ENCODE measurements at places on chromosomes 3 and 15. TPM values are rescaled to one million over a fixed set of nuclear protein-coding genes. Genes with fewer than 3 reads are reported as not detected.

The SEMA3B gene
- 31.8 TPM for total RNA-seq

The KNG1 gene
- not detected for total RNA-seq

The NUTM1 gene
- not detected for total RNA-seq

The BFSP2 gene
- not detected for total RNA-seq

The TRPM1 gene
- total RNA-seq = not detected

The ENTPD3 gene
- total RNA-seq = 0.14 TPM

The POLQ gene
- total RNA-seq = 1.8 TPM

The DISP2 gene
- 0.09 TPM for total RNA-seq

The ADCY5 gene
- total RNA-seq = 0.46 TPM

The MRAS gene
- total RNA-seq = 37.0 TPM

The ITPKA gene
- total RNA-seq = 0.92 TPM

The ABHD5 gene
- 54.9 TPM for total RNA-seq

The FES gene
- 23.8 TPM for total RNA-seq

The WDR93 gene
- total RNA-seq = under 0.01 TPM

The UROC1 gene
- total RNA-seq = not detected

The CAMKV gene
- total RNA-seq = not detected

The GPR176 gene
- total RNA-seq = 108 TPM

The C3orf22 gene
- total RNA-seq = not detected

The PP2D1 gene
- not detected for total RNA-seq

The PEX5L gene
- 0.28 TPM for total RNA-seq

The MLF1 gene
- 12.9 TPM for total RNA-seq

The LRTM1 gene
- not detected for total RNA-seq

The CALML4 gene
- total RNA-seq = 1.1 TPM

The RLBP1 gene
- total RNA-seq = not detected

The PLIN1 gene
- total RNA-seq = 0.14 TPM

The KLHL40 gene
- not detected for total RNA-seq

The CHCHD6 gene
- total RNA-seq = 14.3 TPM

The EPHA3 gene
- 5.7 TPM for total RNA-seq

The GTF2A2 gene
- total RNA-seq = 30.4 TPM

The CSTA gene
- total RNA-seq = 8.0 TPM

The MINAR1 gene
- total RNA-seq = 0.57 TPM

The TMEM42 gene
- 22.8 TPM for total RNA-seq

The SLC12A1 gene
- total RNA-seq = not detected

The DLL4 gene
- 0.46 TPM for total RNA-seq

The PROS1 gene
- 19.2 TPM for total RNA-seq

The PPP2R3A gene
- total RNA-seq = 7.0 TPM

The GRK7 gene
- not detected for total RNA-seq

The PRR20G gene
- not detected for total RNA-seq

The AP2M1 gene
- 773 TPM for total RNA-seq

The CLRN1 gene
- not detected for total RNA-seq

The FAM107A gene
- under 0.01 TPM for total RNA-seq

The CIP2A gene
- total RNA-seq = 4.1 TPM

The NANOGP8 gene
- total RNA-seq = not detected

The CYP1A2 gene
- total RNA-seq = not detected

The PLSCR2 gene
- total RNA-seq = not detected

The EPHB1 gene
- total RNA-seq = 0.28 TPM

The PATL2 gene
- total RNA-seq = 0.43 TPM

Measured in smooth muscle cell of bladder (primary cell).